GM23248 (cell line): ENCODE measurements at places on chromosomes 3 and 15. TPM values are rescaled to one million over a fixed set of nuclear protein-coding genes. Genes with fewer than 3 reads are reported as not detected.
A peak's percentile ranks its signal among the peaks of the same experiment; 100 is the strongest.

DNA sequence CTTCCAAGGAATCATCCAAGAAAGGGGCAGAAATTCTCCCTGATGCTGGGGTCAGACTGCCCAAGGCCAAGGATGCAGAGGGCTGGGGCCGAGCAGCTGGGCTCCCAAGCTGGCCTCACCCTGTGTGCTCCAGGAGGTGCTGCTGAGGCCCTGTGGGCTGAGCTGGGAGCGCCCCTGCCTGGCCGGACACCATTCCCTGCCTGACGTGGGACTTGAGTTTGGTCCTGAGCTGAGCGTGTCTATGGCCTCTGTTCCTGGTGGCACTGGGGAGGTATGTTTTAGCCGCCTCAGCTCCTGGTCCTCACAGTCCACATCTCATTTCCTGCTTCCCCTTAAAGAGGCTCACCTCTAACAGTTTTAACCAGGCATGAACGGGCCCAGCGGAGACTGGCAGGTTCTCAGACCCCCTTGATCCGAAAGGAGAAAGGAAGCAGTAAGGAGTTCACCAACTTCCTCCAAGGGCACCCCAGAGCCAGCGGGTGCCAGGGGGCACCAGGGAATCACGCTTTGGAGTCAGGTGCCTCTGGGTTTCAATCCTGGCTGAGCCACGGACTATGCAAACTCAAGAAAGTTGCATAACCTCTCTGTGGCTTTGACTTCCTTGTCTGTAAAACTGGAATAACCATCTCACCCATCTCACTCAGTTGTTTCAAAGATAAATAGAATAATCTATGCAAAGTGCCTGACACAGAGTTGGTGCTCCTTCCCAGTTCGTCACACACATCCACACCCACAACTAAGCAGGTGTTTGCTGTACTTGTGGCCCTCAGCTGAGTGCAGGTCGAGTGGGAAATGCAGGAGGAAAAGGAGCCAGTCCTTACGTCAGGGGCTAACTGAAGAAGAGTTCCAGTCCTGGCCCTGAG lies 48.6 kb downstream of the SLC12A8 start:
- peak; percentile 29 for DNase-seq

LRRC49 gene
- total RNA-seq, result 10.3 and 11.1 TPM in 2 replicates

DNA sequence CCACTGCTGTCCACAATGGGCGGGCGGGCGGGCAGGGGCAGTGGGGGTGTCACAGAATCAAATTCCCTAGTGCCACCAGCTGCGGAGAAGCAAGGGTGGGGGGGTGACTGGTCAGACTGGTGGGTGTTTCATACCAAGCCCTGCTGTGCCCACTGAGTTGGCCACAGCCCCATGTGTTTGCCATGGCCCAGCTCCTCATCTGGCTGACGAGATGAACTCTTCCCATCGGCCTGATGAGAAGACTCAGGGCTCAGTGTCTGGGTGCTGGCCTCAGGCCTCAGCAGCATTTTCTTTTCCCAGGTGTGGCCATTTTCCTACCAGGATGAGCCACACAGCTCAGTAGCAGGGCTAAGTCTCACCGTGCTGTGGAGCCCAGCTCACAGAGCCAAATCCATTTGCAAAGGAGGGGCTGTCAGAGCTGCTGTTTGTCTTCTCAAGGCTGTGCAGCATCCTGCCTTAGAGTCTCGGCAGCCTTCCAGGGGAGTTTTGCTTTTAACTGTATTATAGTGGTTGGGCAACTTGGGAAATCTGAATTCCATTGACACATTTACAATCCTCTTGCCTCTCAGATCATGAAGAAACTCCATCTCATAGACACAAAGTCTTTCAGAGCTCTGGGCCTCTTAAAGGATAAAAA lies 176.8 kb downstream of the ABHD5 start:
- DNase-seq, result peak; percentile 84

GRCh38 chr15:38844736-38845135 lies 280.1 kb upstream of the RASGRP1 start:
- peak; percentile 40 for DNase-seq

DNA sequence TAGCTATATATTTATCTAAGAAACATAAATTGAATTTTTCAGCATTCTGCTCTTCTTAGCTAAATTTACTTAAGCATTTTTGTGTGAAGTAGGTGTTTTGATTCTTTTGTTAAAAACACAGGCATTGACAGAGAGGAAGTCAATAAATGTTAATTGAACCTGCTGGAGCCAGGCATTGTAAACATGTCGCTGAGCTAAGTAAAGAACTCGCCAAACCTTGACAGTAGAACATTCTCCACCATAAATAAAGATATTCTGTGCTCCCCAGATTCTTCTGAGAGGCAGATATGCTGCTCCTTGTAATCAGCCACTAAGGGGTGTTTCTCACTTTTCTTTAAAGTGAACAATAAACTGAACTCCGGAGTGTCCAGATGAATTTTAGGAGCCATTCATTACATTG lies 38.4 kb downstream of the SYNM start:
- no peak for DNase-seq

- no peak for DNase-seq
These were observed 1.0 kb downstream of the IGSF11 start for GRCh38 chr3:119033393-119034255.
